ENCODE measurements at places on chromosomes 7 and 10.

DNA sequence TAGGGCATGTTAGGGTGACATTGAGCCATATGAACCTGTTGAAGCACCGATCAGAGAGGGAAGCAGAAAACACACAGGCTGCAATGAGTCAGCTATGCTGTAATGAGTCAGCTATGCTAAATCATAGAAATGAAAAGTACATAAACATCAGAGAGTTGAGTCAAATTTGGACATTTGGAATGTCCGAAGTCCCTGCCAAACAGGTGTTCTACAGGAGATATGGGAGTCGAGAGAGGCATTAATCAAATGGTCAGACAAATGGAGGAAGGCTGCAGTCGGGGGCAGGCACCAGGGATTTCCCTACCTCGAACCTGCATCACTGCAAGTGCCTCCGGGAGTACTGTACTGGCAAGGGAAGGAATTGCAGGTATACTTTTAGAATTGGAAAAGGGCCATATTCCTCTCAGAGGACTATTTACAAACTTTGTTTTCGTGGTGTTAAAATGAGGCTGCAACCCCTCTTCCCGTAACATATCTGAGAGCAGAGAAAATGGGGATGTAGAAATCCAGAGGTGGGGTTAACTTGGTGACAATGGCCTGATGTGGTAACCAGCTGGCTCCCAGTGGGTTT lies 8.8 kb upstream of the ZC3HAV1 start:
- no peak for DNase-seq

DNA sequence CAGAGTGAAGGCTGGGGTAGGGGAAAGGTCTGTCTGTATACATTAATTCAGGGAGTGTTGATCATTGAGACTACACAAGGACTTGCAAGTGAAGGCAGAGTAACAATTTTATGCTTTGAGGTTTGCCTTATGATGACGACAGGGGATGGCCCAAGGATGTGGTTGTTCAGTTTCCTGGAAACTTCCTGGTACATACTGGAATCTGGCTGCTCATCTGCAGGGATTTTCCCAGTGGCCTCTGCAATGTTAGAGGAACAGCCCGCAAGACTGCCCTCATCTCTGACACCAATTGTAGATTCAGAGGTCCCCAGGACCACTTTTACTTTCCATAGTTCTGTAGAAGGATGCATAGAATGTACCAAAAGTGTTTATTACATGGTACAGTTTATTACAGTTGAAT lies 189.6 kb downstream of the TMEM178B start:
- DNase-seq: no peak

DNA sequence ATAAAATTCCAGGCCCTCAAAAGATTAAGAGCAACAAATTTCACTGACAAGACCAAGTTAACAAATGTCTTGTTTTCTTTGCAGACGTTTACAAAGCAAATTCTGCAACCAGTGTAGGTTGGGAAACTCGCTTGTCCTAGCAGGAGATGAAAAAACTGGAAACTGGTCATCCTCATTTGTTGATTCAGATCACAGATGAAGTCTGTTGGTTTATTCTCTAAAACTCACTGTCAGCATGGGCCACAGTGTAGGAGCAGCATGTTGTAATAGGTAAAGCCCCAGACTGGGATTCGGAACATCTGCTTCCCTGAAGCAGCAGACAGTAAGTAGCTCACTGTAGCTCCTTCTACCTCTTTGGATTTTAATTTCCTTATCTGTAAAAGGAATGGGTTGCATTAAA lies 31.5 kb downstream of the PANK1 start:
- no peak for DNase-seq

DNA sequence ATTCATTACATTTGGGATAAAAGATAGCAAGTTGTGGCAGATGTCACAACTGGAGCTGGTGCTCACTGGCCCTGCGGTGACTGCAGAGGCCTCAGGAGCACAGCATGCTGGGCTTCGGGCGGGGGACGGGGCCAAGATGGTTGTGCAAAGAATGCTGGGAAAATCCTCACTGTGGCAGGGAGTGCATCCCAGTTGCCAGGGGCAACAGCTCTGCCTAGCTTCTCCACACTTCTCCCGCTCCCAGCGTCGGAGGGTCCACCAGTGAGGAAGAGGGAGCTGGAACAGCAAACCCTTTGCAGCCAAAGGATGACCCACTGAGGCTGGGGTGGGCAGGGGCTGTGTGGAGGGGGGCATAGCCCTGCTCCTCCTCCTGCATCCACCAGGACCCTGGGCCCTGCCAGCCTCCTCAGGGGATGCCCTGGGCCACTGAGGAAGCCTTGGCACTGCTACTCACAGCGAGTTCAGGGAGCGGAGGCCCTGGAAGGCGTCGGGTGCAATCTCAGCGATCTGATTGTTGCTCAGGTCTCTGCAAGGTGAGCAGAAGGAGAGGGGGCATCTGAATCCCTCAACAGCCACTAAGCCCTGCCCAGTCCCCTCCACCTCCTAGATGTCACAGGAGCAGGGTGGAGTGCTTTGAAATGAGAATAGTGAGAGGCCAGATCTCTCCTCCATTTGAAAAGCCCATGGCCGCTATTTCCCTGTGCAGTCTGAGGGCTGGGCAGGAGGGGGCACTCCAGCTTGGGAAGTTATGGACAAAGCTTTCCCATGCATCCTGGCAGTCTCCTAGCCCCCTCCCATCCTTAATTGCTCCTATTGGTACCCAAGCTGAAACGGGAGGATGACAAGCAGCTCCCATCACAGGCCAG lies 126.5 kb downstream of the SLIT1 start:
- DNase-seq: no peak

DNA sequence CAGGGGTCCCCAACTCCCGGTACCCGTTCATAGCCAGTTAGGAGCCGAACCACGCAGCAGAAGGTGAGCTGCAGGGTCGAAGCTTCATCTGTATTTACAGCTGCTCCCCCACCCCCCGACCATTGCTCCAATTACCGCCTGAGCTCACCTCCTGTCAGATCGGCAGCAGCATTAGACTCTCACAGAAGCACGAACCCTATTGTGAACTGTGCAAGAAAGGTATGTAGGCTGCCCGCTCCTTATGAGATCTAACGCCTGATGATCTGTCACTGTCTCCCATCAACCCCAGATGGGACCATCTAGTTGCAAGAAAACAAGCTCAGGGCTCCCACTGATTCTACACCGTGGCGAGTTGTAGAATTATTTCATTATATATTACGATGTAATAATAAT lies 14.6 kb upstream of the AZGP1 start:
- DNase-seq: no peak

DNA sequence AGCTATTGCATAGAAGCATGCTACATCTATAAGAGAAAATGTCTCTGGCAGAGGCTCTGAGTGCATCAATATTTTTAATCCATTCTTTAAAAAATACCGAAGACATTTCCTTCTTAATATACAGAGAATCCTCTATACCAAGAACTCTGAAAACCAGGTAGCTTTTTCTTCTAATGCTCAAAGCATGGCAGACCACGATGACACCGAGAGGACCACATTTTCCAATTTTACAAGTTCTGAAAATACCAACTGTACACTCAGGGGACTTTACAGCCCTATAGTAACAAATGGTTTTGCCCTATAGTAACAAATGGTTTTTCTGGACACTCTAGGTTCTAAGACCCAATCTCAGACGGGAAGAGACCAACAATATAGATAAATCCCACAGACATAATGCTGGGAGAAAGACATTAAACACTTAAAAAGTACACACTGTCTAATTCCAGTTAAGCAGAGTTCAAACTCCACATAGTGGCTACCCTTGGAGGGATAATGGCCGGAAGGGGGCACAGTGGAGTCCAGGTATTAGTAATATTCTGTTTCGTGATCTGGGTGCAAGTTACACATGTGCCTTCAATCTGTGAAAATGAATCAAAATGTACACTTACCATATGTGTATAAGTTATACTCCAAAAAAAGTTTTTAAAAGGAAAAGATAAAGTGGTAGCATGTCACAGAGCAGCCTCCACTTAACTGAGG lies 26.2 kb downstream of the CCDC6 start:
- DNase-seq: no peak

- no peak for DNase-seq
Observed at GRCh38 chr10:17010363-17011145, 119.1 kb downstream of the CUBN start.

DNA sequence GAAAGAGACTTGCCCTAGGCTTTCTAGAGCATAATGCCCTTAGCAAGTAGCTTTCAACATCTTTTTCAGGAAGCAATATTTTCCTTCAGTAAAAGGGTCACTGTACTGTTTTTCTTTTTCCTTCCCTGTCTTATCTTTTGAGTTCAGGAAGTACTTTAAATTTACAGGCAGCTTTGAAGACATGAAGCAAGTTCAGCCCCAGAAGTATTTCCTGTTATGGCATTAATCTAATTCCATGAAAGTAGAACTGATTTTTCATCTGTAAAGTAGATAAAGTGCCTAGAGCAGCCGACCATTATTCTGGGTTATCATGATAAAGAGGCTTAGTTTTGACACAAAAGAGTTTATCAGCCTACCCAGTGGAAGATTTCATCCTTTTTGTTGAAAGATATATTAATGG lies 288.2 kb downstream of the ADK start:
- no peak for DNase-seq

- DNase-seq: peak; percentile 46
Observed at GRCh38 chr10:121478556-121478955, 119.7 kb downstream of the FGFR2 start.
